ENCODE measurements at places on chromosomes 11 and 22. TPM values are rescaled to one million over a fixed set of nuclear protein-coding genes. Genes with fewer than 3 reads are reported as not detected.

Gene OR52E8
- not detected for total RNA-seq

Gene EED
- 59.1 TPM for total RNA-seq

Gene KCNQ1OT1
- total RNA-seq: 0.48 TPM

Gene GLB1L2
- total RNA-seq: 2.0 TPM

Gene LARGE2
- 0.36 TPM for total RNA-seq

Gene TSGA10IP
- not detected for total RNA-seq

Gene HPX
- 0.18 TPM for total RNA-seq

Gene UBTFL1
- not detected for total RNA-seq

Gene SPI1
- total RNA-seq: not detected

Gene DDIAS
- total RNA-seq: 15.7 TPM

Gene TMEM86A
- total RNA-seq: 1.1 TPM

Gene CNGA4
- total RNA-seq: 0.16 TPM

Gene SVIP
- 35.8 TPM for total RNA-seq

Gene NECTIN1
- total RNA-seq: 2.6 TPM

Gene UPK3A
- total RNA-seq: not detected

Gene ZFTA
- total RNA-seq: 2.2 TPM

Gene COX8A
- 383 TPM for total RNA-seq

Gene LYVE1
- not detected for total RNA-seq

Gene OR51Q1
- not detected for total RNA-seq

Gene KCNK4
- not detected for total RNA-seq

Gene LIMK2
- 48.5 TPM for total RNA-seq

Gene MS4A4A
- not detected for total RNA-seq

Gene SNAP29
- 30.4 TPM for total RNA-seq

All from T-helper 2 cell treated with Interferon-gamma antibody and Interleukin-4, amounts not matched to agents 100 ng/mL and 5 ng/mL, for 36 hours (primary cell).